ENCODE measurements at places on chromosomes 7 and 10.

DNA sequence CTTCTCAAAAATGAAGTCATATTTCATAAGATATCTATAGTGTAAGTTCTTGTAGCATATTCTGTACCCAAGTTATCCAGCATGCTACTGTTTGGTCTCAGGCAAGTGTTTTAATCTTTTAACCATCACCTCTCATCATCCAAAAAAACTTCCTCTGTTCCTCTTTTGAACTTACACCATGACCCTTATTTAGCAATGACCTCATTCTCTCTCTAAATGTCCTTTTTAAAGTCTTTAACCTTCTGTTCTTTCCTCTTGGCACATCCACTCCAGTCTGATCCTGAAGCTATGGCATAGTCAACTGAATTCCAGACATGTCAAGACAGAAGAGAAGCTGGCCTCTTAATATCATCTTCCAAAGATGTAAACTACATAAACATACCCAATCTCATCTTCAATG is 26.2 kb downstream of the PPP3CB start:
- peak; percentile 46 for DNase-seq

DNA sequence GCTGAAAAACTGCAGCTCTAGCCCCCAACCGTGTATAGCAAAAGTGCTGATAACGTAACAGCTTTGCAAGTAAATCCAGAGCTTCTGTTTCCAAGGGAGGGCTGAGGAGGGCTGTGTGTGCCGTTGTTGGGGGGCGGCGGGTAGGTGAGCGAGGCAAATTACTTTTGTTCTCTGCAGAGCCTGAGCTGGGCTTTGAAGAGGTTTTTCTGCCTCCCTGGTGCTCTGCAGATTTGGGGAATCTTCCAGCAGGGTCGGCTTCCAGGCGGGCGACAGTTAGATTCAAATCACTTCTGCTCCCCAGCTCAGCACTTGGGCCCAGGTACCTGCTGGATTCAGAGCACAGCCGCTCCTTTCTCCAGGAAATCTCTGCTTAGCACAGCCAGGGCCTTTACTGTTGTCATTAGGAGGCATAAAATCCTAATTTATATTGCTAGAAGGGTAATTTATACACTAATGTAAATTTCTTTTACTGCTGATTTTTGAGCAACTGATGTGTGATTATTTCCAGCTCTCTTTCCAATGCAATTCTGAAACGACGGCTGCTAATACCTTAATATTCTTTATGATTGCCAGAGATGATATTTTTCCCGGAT is 442.4 kb downstream of the TYW1 start:
- DNase-seq = no peak

GRCh38 chr7:131249003-131249402 is 78.7 kb upstream of the MKLN1 start:
- no peak for DNase-seq

DNA sequence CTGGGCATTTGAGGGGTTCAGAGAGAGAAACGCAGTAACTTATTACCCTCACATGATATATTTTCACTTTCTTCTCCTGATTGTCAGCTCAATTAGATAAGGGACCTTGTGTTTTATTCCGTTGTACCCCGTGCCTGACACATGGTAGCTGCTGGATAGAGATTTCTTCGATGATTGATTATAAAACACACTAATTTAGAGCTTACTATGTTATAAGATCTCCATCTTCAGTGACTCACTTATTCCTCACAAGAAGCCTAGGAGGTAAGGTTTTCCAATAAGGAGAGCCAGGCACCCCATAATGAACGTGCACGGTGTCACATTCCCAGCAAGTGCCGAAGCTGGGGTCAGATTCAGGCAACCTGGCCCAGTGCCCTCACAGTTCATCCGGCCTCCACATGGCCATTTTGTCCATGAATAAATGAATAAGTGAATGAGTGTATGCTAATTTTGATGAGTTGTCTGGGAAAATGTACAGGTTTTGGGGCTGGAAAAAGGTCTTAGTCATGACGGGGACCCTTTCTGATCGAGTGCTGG is 138.1 kb upstream of the CDCA7L start:
- DNase-seq = no peak

- DNase-seq = peak; percentile 16
Measured at GRCh38 chr10:110420401-110421193, 77.1 kb upstream of the DUSP5 start.

GRCh38 chr10:78973901-78974616 is 94.7 kb upstream of the ZMIZ1 start:
- peak; percentile 92 for DNase-seq

GRCh38 chr10:16746856-16747255 is 70.4 kb downstream of the RSU1 start:
- no peak for DNase-seq

- no peak for DNase-seq
Measured at GRCh38 chr7:76343294-76343930, 15.4 kb downstream of the YWHAG start.

GRCh38 chr7:49432254-49432653 is 341.2 kb upstream of the VWC2 start:
- DNase-seq = no peak

DNA sequence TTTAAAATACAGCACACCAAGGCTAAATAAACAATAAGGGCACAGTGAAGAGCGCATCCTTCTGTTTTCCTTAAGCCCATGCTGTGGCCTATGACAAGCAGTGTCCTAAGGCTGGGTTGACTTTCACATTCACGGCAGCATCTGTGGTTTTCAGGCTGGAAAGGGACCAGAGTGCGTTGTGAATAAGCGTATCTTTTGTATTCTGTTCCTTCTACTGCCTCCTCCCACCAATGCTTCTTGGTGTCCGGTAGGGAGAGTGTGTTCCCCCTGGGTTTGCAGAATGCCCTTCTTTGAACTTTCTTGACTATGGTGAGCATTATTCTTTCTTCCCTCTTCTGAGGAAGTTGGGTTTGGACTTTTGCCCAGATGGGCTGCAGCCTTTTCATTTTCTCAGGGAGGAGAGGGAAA is 73.6 kb downstream of the ABCA13 start:
- DNase-seq = peak; percentile 22

DNA sequence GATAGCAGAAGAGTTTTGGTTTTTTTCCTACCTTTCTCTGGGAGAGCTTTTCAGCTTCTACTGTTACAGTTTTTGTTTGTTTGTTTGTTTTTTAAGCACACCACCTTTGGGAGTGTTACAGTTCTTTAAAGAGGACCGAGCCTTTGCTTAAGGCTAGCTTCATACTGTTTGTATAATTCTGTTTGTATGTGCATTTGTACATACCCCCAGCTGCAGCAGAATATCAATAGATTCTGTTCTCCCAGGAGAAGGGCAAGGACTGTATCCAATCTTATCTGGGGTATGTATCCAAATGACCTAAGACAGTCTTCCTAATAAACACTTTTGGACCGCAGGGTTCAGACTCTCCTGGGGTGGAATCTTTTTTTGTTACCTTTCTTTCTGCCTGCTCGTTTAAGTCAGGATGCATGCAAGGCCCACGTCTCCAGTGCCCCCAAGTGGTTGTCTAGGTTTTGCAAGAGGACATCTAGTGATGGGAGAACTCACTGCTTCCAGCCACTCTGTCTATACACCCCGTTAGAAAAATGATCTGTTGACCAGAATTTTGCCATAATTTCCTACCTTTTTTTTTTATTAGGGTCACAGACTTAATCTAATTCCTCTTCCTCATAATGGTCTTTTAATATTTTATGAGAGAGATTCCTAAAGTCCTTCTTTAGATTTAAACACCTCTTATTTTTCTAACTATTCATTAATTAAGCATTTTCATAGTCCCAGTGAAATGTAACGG is 23.9 kb downstream of the NRF1 start:
- peak; percentile 83 for DNase-seq

GRCh38 chr7:151893405-151893923 is 16.5 kb upstream of the PRKAG2 start:
- DNase-seq = no peak

- DNase-seq = peak; percentile 42
Measured at GRCh38 chr7:46544396-46545008, 623.4 kb upstream of the IGFBP3 start.

GRCh38 chr10:13686331-13686752 is 99.6 kb downstream of the PRPF18 start:
- peak; percentile 44 for DNase-seq

Measured in tongue (tissue), 3 donors.